ENCODE measurements at places on chromosomes 12 and 14. TPM values are rescaled to one million over a fixed set of nuclear protein-coding genes. Genes with fewer than 3 reads are reported as not detected.

DNA sequence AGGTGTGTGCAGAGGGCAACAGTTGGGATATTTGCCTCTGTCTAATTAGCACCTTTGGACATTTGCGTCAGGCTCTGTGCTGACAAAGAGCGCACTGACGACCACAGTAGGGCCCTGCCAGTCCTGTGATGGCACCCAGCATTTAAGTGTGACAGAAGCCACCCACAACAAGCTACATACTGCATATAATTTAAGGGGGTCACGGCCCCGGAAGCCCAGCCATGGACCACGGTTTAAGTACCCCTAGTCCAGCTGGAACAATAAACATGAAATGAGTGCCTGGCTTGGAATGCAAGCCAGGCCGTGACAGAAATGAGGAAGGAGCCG, 16.8 kb upstream of the DYNC1H1 start:
- DNase-seq, result peak; percentile 54

DNA sequence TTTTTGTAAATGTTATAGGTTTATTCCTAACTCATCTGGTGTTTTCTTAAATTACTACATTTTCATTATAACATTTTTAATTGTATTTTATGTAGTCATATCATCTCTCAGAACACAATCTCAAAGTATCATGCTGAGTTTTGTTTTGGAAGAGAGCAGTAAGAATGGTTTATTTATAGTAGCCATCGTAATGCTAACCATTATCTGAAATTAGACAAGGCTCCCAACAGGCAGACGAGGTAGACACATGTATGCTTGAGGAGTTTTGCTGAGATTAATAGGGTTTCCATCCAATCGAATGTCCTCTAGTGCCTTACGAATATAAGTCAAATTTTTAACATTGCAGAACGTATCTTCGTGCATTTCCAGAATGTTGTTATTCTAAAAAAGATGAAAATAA, 9.0 kb upstream of the CCER1 start:
- no peak for DNase-seq

DNA sequence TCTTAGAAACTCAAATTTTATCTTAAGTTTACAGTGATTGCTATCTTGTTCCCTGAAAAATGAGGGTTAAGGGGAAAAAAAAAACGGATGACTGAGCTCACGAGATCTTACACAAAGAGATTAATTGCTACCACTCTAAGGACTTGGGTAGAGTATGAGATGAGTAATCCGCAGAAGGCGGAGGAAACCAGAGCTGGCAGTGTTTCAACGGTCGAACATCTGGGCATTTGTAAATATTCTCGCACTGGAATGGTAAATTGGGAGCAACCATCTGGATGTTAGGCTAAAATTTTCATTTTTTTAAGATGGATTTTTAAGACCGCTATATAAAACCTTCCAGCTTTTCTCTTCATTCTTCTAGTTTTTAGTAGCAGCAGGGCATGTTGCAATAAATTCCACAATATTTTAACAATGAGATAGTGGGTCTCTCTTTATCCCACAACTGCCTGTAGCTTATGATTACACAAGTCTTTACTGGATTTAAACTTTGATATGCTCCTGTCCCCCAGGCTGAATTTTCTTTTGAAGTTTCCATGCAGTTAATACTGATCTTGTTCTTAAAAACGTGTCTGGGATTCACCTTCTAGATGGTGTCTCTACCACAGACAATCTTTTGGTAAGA, 1324.1 kb downstream of the AACS start:
- no peak for DNase-seq

DNA sequence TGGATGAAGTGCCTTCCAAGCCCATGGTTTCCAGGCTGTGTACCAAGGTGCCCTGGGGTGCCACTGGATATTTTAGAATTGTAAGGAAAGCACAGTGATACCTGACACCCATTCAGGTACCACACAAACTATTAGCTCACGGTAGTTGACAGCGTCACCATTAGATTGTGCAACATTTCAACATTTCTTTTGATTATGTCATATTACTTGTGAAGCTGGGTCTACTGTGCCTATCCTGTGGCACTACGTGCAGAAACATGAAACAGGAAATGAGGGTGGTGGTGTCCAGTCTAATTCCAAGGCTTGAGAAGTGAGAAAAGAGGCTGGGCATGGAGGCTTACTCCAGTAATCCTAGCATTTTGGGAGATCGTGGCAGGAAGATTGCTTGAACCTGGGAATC, 75.5 kb upstream of the CPM start:
- DNase-seq, result no peak

- no peak for DNase-seq
Observed at GRCh38 chr14:101810897-101811621, 49.5 kb downstream of the PPP2R5C start.

DNA sequence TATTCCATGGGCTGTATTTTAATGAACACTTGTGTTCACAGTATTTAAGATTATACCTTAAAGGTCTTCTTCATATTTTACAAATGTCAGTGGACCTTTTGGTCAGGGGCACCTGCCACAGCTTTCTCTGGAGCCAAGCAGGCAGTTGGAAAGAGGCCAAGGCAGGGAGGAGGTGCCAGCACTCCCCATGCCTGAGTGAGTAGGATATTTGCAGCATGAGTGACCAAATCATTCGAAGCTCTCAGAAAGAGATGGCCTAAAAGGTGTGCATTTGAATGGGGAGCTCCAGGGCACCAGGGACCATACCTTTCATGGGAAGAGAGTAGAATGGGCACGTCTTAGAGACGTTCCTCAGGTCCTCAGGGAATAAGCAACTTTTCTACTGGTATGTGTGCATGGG, 121.6 kb downstream of the GPR135 start:
- DNase-seq, result no peak

- no peak for DNase-seq
Observed at GRCh38 chr12:70096759-70097410, 146.3 kb upstream of the CNOT2 start.

DNA sequence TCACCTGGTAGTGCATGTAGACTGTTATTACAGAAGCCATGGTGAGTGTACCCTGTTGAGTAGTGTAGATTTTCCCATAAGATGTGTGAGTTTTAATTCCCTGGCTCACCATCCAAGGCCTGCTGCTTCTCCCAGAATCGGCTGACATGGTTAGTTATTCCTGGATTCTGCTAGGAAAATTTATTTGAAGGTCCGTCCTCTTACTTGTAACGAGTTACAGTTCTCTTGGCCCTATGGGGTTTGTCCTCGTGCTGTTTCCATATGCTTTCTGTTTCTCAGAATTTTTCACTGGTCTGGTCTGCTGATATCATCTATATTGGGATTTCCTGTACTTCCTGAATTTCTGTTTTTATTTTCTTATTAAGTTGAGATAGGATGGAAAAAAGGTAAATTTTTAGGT, 423.3 kb upstream of the RGS6 start:
- no peak for DNase-seq

DNA sequence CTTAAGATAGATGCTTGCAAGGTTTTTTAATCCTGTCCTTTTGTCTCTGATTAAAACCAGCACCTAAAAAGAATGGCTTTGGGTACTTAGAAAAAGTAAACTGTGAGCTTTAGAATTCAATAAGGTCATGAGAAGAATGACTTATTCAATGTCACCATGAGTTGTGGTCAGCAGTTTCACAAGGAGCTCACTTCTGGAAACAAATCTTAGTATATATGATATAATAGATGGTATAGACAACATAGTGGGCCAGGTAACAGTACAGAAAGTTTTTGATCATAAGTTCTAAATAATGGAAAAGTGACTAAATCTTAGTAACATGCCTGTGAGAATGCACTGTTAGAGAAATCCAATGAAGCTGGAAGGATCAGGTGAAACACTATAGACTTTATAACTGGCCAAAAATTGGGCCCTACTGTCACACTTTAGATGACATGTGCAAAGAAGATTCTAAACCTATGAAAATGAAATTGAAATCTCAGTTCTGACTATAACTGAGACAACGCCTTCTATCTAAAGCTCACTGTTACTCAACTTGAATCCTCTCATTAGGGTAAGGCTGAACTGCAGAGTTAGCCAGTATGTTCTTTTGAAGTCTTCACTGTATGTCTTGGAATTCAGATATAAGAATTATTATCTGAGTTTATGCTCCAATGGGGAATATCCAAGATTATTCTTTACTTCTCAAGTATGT, 42.4 kb upstream of the RAD51AP1 start:
- no peak for DNase-seq

GRCh38 chr14:79383031-79383430, 828.3 kb downstream of the DIO2 start:
- DNase-seq, result no peak

IL22 gene
- total RNA-seq, result not detected

OTOGL gene
- not detected for total RNA-seq

DHH gene
- total RNA-seq, result not detected

PGF gene
- 0.56 TPM for total RNA-seq
